HFFc6 (cell line): ENCODE measurements at places on chromosomes 4 and X.
A peak's percentile ranks its signal among the peaks of the same experiment; 100 is the strongest.

DNA sequence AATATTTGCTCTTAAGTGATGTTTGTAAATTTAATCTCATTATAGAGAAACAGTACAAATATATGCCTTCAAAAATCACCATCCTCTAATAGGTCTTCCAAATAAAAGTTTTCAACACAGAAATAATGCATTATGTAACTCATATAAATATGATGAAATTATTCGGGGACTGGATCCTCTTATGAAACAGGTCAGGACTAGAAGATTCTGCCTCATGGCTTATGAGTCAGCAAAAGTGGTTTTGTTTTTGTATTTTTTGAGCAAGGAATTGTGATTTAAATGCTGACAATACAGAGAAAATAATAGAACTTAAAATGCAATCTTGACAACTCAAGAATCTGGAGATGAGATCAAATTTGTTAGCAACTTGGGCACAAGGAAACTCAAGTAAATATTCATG is 179.7 kb upstream of the NDP start:
- H3K4me3 ChIP-seq, result no peak overlapping the region
- no peaks in the 10 kb centered on the region for H3K27me3 ChIP-seq
- H3K4me1 ChIP-seq, result no peaks in the 10 kb centered on the region
- H3K36me3 ChIP-seq, result no peaks in the 10 kb centered on the region
- no peak overlapping the region for H3K27ac ChIP-seq
- DNase-seq, result no peak

DNA sequence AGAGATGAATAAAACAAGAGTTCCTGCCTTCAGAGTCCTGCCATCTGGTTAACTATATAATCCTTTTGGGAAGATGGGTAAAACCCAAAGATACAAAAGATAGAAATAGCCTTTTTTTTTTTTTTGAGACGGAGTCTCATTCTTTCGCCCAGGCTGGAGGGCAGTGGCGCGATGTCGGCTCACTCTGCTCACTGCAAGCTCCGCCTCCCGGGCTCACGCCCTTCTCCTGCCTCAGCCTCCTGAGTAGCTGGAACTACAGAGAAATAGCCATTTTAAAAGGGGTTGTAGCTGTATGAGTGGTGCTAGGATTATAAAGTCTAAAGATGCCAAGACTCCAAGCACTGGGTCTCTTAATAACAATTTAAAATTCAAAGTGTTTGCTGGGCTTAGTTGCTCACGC is 97.2 kb downstream of the KDR start:
- H3K27ac ChIP-seq, result no peak overlapping the region
- peaks cover 2% of the 10 kb centered on the region for H3K27me3 ChIP-seq
- no peak for DNase-seq

GRCh38 chr4:38781854-38782261 is 932 bp downstream of the TLR10 start:
- H3K4me1 ChIP-seq, result peaks cover 3% of the 10 kb centered on the region
- H3K36me3 ChIP-seq, result peaks cover 5% of the 10 kb centered on the region; the same call in 1 of the 2 replicates
- DNase-seq, result no peak
- H3K4me3 ChIP-seq, result no peak overlapping the region
- peaks cover 15% of the 10 kb centered on the region for H3K27me3 ChIP-seq

- no peak for DNase-seq
- no peaks in the 10 kb centered on the region for H3K36me3 ChIP-seq
- H3K27ac ChIP-seq, result no peak overlapping the region
- peaks cover 45% of the 10 kb centered on the region for H3K27me3 ChIP-seq
- H3K4me1 ChIP-seq, result peaks cover 3% of the 10 kb centered on the region; the same call in 1 of the 2 replicates
- H3K4me3 ChIP-seq, result no peak overlapping the region
These were observed 52.3 kb downstream of the SEPSECS start for GRCh38 chr4:25107827-25108516.

GRCh38 chrX:153646620-153647373 is at the start of gene DUSP9:
Gene DUSP9 (plus strand): TSS chrX:153647203. CDS start chrX:153647954, 751 bp downstream.
- no peak for DNase-seq
- H3K4me3 ChIP-seq, result no peak within 1 kb of the TSS
- H3K36me3 ChIP-seq, result no peaks in the 10 kb centered on the region
- H3K4me1 ChIP-seq, result no peaks in the 10 kb centered on the region
- H3K27ac ChIP-seq, result no peak within 1 kb of the TSS

DNA sequence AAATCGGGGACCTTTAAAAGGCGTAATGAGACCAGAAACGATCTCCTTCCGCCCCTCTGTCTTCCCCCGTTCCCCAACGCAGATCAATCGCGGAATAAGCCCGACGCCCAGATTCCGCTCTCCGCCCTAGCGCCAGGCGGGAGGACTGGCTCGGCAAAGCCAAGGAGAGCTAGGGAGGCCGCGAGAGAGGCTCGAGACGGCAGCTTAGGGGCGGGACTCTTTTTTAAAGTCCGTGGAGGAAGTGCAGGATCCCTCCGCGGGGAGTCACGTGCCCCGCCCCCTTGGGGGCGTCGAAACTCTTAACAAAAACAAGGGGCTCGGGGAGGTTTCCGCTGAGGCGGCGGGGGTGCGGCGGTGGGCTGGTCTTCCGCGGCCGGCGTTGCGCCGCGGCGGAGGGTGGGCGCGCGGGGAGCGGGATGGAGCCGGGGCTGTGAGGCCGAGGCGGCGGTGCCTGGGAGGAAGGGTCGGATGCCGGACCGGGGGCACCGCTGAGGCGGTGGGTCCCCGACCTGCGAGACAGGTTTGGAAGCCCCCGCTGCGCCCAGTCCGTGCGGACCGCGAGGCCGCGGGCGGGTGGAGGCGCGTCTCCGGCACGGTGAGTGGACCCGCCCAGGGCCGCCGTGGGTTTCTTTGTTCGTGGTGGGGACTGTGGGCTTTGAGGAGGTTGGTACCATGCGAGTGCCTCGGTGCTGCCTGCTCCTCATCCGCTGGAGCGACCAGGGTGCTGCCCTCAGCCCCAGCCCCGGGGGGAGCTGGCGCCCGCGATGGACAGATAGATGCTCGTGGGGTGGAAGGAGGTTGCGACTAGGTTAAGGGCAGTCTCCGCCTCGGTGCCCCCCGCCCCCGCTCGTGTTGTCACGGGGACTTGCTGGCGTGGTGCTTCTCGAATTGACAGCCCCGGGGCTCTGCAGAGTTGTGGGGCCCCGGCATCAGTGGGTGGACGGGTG is at the start of gene CCNG2:
CCNG2 (plus strand) TSS at position 296 of the 947 bp plus-strand sequence. CDS start 1,326 bp downstream, outside the sequence.
- peaks cover 11% of the 10 kb centered on the region for H3K36me3 ChIP-seq
- H3K27me3 ChIP-seq, result peaks cover 3% of the 10 kb centered on the region
- DNase-seq, result no peak
- H3K27ac ChIP-seq, result peak within 1 kb of the TSS; percentile 93
- peaks cover 35% of the 10 kb centered on the region for H3K4me1 ChIP-seq
- H3K4me3 ChIP-seq, result peak within 1 kb of the TSS; percentile 94

DNA sequence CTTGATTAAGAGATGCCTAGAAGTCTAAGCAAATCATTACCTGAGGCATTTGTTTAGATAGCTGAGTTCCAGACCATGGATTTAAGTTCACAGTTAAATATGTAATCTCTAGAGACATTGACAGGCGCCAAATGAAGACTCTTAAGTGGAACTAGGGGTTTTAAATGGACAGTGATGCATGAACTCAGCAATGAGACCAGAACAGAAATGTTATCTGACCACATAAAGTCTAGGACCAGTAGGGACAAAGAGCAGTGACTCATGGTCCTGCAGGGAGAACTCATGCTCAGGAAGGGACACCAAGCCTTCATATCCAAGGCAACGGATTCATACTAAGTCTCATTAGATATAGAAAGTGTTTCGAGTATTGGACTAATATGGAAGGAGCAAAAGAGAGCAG is 152.3 kb downstream of the PPARGC1A start:
- H3K27me3 ChIP-seq, result no peaks in the 10 kb centered on the region; the same call in none of the 2 replicates
- DNase-seq, result no peak
- no peak overlapping the region for H3K4me3 ChIP-seq
- no peaks in the 10 kb centered on the region for H3K36me3 ChIP-seq

GRCh38 chr4:159134429-159134828 is 31.6 kb downstream of the RAPGEF2 start:
- no peak overlapping the region for H3K27ac ChIP-seq
- DNase-seq, result no peak
- no peak overlapping the region for H3K4me3 ChIP-seq
- no peaks in the 10 kb centered on the region for H3K36me3 ChIP-seq
- H3K4me1 ChIP-seq, result peaks cover under 1% of the 10 kb centered on the region; the same call in 1 of the 2 replicates
- H3K27me3 ChIP-seq, result no peaks in the 10 kb centered on the region

DNA sequence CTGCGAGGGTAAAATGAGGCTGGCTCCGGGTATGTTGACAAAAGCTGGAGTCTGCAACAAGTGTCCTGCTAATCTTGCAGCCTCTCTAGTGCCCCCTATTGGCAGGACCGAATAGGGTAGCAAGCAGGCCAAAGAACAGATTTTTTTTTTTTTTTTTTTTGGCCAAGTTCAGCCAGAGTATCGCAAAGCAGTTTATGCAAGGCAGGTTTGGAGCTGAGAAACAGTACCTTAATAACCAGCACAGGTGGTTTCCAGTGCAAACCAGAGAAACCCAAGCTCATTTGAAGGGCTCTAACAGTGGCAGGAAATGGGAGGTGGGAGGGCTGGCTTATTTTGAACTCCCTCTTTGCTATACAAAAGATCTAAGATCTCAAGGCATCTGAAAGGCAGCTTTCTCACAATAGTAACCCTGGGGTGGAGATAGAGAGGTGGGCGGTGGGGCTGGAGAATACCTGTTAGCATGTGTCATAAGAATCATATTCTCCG is 38.2 kb upstream of the OCIAD2 start:
- no peaks in the 10 kb centered on the region for H3K36me3 ChIP-seq
- H3K27me3 ChIP-seq, result peaks cover 7% of the 10 kb centered on the region; the same call in 1 of the 2 replicates
- H3K4me1 ChIP-seq, result peaks cover 23% of the 10 kb centered on the region
- DNase-seq, result no peak
- H3K4me3 ChIP-seq, result no peak overlapping the region

DNA sequence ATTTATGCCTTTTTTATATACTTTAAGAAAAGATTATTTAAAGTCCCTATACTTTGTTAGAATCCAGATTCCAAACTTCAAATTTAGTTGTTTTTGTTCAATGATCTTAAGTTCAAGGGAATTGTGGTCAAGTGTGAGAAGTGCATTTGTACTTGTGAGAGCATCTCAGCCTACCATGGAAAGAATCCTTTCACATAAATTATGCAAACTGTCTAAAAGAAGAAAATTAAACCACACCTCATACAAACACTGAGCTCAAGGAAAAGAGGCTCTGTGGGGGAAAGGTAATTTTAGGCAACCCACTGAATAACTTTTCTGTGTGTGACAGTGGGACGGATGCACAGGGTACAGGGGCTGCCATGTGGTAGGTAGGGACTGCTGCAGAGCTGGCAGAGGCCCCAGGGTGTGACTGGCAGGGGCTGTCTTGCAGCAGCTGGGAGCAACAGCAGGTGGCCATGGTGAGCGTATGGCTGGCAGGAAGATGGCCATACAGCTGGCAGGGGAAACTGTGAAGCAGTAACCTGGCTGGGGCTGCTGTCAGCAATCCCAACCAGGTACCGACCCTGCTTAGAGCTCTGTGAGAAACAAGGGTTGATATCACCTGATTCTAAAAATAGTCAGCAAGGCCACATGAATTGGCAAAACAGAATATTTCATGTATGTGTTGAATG is 130.6 kb downstream of the UGT8 start:
- peaks cover 3% of the 10 kb centered on the region; the same call in 1 of the 2 replicates for H3K27me3 ChIP-seq
- no peaks in the 10 kb centered on the region for H3K4me1 ChIP-seq
- DNase-seq, result no peak
- no peak overlapping the region for H3K27ac ChIP-seq
- H3K36me3 ChIP-seq, result no peaks in the 10 kb centered on the region

- peak; percentile 63 for DNase-seq
- H3K36me3 ChIP-seq, result no peaks in the 10 kb centered on the region
- no peaks in the 10 kb centered on the region for H3K27me3 ChIP-seq
- H3K4me1 ChIP-seq, result peaks cover 41% of the 10 kb centered on the region
- peak overlapping the region; percentile 75 for H3K27ac ChIP-seq
These were observed 96.4 kb downstream of the EMCN start for GRCh38 chr4:100421361-100421978.

GRCh38 chrX:115257711-115258110 is 23.8 kb upstream of the LRCH2 start:
- H3K36me3 ChIP-seq, result no peaks in the 10 kb centered on the region
- H3K4me3 ChIP-seq, result no peak overlapping the region
- H3K27me3 ChIP-seq, result peaks cover 11% of the 10 kb centered on the region
- no peak overlapping the region for H3K27ac ChIP-seq
- peaks cover 23% of the 10 kb centered on the region for H3K4me1 ChIP-seq
- DNase-seq, result no peak

GRCh38 chrX:119667111-119667878 is 25.7 kb downstream of the SEPTIN6 start:
- H3K27me3 ChIP-seq, result no peaks in the 10 kb centered on the region; the same call in 1 of the 2 replicates
- no peak overlapping the region for H3K4me3 ChIP-seq
- H3K27ac ChIP-seq, result no peak overlapping the region
- no peak for DNase-seq

GRCh38 chr4:130530505-130530904 is 1434.6 kb downstream of the C4orf33 start:
- H3K27ac ChIP-seq, result no peak overlapping the region
- DNase-seq, result no peak
- H3K36me3 ChIP-seq, result no peaks in the 10 kb centered on the region

GRCh38 chr4:129362691-129363274 is 266.8 kb downstream of the C4orf33 start:
- DNase-seq, result peak; percentile 58
- no peaks in the 10 kb centered on the region for H3K36me3 ChIP-seq
- H3K4me3 ChIP-seq, result no peak overlapping the region
- H3K27me3 ChIP-seq, result peaks cover 10% of the 10 kb centered on the region
- peaks cover 7% of the 10 kb centered on the region; the same call in 1 of the 2 replicates for H3K4me1 ChIP-seq
- H3K27ac ChIP-seq, result no peak overlapping the region
